ENCODE measurements at places on chromosomes 3 and 15. TPM values are rescaled to one million over a fixed set of nuclear protein-coding genes. Genes with fewer than 3 reads are reported as not detected.

GRCh38 chr15:57883701-57884100 is 177.2 kb downstream of the POLR2M start:
- ATAC-seq: no peak

DNA sequence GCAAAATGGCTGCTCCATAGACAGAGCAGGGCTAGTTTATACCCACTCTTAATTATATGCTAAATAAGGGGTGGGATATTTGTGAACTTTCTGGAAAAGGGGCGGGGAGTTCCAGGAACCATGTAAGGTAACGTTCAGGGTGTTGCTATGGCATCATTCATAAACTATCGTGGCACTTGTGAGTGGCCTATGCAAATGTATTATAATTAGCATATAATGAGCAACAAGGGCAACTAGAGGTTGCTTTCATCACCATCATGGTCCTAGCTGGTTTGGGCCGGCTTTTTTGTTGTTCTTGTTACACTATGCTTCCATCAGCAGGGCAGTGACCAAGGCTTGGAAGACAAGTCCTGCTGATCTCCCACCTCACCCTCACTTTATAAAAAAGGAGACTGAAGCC is 43.2 kb upstream of the FGD5 start:
- ATAC-seq: peak; percentile 71

DNA sequence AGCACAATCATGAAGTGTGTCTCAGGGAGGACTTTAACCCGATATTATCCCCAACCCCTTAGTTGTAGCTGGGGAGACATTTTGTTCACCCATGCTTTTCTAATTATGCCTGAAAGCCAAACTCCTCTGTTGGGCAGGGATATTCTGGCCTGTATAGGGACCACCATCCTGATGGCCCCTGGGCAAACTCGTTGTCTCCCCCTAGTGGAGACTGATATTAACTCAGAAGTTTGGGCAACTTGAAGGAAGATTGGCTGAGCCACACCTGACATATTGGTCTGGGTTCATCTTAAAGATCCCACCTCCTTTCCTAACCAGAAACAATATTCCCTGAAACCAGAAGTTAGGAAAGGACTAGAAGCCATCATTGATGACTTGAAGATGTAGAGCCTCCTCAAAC is 42.3 kb downstream of the TM4SF18 start:
- ATAC-seq: no peak

The GOLGA6L4 gene
- 7.8 TPM for total RNA-seq

- ATAC-seq: no peak
These were observed 646.5 kb downstream of the MCTP2 start for GRCh38 chr15:94877833-94878232.

DNA sequence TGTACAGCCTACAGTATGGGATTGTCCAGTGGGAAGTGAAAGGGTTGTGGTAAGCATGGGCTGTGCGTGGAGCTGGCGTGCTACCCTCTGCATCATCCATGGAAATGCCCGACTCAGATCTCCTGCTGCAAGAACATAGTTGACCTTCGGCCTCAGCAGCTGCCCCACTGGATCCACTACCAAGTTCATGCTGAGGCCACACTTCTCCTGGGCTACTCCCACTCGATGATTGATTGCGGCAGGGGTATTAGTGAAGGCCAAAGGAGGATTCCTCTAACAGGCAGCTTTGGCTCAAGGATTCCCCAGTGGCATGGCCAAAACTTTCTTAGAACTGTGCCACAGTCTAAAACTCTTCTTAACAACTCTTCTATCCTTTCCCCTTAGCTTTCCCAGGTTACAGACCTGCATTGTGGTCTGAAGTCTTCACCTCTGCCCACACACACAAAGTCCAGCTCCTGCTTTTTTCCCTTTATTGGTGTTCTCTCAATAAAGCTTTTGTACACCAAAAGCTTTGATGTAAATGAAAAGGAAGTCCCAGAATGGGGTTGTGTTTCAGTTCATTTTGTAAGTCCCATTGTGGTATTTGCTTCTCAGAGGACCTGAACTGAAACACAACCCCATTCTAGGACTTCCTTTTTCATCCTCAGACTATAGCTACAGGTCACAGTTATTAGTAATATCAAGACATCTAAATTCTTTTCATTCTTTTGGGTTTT is 4.9 kb upstream of the TBC1D5 start:
- ATAC-seq: no peak

- ATAC-seq: peak; percentile 68
These were observed 14.5 kb downstream of the HIGD2B start for GRCh38 chr15:72671525-72671924.

DNA sequence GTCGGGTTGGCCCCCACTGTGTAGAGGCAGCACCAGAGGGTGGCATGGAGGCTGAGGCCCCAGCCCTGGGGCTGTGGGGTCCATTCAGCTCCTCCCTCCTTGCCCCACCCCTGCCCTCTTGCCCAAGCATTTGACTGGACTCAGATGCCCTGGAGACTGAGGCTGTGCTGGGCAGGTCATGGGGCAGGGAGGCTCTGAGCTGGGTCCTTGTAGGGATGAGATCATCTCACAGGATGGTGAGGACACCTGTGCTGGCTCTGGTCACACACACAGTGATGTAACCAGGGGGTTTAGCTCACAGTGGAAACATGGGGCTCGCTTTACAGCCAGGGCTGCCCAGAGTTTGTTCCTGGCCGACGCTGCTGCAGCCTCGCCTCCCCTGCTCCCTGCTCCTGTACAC is 17.8 kb downstream of the ALPK3 start:
- peak; percentile 80 for ATAC-seq

The ZNF639 gene
- 36.0 TPM for total RNA-seq

DNA sequence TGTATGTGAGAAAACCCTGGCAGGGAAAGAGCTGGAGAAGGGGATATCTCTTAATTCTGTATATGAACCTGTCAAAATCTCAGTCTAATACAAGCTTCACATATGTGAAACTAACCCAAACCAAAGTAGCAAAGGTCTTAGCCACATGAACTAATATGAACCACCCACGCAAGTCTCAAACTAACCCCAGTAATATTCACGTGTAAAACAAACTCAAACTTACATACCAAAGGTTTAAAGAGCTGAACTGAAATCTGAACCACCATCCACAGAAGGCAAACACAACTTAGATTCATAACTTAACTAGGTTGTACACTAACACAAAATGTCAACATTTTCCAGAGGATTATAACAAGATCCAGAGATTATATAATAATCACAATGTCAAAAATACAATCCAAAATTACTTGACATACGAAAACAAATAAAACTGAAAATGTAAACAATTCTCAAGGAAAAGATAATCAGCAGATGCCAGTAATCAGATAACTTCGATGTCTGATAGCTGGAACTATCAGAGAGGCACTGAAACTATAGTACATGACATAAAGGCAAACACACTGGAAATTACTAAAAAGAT is 64.1 kb downstream of the VPS13C start:
- no peak for ATAC-seq

The KLF15 gene
- total RNA-seq: 4.5 TPM

- no peak for ATAC-seq
These were observed 511.1 kb upstream of the PROK2 start for GRCh38 chr3:72295962-72296450.

DNA sequence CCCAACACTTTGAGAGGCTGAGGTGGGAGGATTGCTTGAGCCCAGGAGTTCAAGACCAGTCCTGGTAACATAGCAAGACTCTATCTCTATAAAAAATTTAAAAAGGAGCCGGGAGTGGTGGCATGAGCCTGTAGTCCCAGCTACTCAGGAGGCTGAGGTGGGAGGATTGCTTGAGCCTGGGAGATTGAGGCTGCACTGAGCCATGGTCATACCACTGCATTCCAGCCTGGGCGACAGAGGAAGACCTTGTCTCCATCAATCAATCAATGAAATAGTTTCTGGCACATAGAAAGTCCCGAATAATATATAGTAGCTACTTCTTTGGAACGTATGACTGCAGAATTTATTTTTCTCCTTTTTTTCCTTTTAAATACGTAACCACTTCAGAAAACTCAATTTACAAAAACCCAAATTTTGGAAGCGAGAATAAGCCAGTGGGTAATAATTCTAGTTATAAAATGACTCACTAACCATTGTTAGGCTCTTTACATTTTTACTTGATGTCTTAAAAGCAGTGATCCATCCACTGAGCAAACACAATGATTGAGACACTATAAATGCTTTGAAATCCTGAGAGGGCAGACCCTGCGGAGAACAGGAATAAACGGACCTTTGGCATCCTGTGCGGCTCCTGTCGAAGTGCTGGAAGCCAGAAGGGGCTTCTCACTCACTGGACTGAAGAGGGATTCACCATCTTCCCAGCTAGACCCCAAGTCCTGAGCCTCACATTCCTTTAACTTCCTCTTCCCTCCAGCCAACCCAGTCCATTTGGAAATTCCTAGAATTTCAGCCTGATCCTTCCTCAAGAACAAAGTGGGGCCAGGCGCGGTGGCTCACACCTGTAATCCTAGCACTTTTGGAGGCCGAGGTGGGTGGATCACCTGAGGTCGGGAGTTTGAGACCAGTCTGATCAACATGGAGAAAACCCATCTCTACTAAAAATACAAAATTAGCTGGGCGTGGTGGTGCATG is 68.4 kb upstream of the MFGE8 start:
- ATAC-seq: no peak

DNA sequence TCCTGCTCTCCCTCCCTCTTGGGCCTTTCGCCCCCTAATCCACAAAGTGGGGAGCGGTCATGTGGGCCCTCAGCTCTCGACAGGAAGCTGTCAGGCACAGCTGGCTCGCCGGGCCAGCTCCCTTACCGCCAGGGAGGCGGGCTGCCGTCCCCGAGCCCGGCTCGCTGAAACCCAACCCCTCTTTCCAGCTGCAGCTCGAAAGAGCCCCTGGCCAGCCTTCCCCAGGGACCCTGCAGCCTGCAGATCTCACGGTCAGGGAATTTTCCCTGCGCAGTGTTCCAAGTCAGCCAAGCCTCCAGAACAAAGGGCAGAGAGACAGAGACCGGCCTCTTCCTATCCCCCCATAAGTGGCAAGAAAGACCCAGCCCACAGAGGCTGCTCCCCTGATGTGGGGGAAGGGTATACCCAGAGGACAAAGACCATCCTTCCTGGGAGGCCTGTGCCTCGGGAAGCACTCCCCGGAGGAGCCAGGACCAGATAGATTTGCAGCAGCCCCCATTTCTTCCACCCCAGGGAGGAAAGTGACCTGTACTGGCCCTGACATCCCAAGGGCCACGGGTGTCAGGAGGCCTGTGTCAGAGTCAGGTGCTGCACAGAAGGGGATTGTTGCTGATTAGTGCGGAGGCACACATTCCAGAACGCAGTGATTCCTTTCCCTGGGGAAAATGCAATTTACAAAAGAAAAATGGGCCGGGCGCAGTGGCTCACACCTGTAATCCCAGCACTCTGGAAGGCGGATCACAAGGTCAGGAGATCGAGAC is 32.6 kb downstream of the MAGEF1 start:
- peak; percentile 93 for ATAC-seq

DNA sequence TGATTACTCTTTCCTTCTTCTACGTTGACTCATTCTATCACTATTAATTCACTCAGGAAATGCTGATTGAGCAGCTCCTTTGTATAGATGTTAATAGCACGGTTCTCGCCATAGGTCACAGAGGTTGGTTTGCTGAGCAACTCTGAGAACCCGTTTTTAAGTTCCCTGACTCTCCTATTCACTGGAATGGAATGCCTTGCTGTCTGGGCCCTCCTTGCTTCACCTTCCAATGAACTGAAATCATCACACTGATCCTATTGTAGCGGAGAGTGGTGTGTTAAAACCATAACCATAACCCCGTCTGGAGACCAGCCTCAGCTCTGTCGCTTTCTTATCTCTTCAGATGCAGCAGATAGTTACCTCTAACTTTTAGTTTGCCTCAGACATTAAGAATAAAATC is 323.6 kb downstream of the GABRB3 start:
- ATAC-seq: no peak

DNA sequence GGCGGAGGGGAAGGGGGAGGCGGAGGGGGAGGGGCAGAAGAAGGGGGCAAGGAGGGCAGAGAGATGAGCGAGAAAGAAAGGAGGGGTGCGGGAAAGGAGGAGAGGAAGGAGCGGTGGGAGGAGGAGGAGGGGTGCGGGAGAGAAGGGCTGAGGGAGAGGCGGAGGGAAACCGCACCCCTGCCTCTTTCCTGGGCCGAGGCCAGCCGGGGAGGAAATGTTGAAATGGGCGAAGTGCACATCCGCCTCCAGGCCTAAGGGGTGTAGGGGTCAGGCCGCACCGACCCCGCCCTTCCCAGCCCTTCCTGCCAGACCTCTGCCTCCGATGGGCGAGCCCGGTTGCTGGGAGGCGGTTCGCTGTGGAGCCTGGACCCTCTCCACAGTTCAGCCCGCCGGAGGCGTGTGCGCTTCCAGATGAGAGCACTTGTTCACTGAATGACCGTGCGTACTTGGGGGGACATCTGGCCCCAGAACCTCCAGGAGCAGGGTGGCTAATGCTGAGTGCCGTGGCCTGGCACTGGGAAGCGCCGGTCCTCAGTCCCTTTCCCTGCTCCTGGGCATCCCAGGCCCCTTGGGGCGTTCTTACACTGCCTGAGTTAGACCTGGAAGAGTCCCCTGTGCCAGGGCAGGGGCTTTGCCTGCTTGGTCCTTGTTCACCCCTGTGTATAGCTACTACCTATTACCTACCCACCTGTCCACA is 110.3 kb upstream of the KLF13 start:
- peak; percentile 62 for ATAC-seq

GRCh38 chr3:46393011-46393410 is 13.9 kb downstream of the CCR5AS start:
- no peak for ATAC-seq

- no peak for ATAC-seq
These were observed 16.3 kb downstream of the MORF4L1 start for GRCh38 chr15:78889000-78889399.

The LRRC34 gene
- total RNA-seq: 5.3 TPM

The FAM107A gene
- total RNA-seq: 0.27 TPM

The EPHB3 gene
- 2.3 TPM for total RNA-seq

GRCh38 chr15:93974804-93975481 is 256.4 kb upstream of the MCTP2 start:
- peak; percentile 56 for ATAC-seq

GRCh38 chr3:169286992-169287391 is 376.5 kb downstream of the MECOM start:
- no peak for ATAC-seq

GRCh38 chr15:28885630-28886430 is at the start of gene APBA2:
Gene APBA2, plus strand, starts transcription at chr15:28885974. Its CDS starts 167,911 bp downstream, at chr15:29053885.
- peak; percentile 87 for ATAC-seq

DNA sequence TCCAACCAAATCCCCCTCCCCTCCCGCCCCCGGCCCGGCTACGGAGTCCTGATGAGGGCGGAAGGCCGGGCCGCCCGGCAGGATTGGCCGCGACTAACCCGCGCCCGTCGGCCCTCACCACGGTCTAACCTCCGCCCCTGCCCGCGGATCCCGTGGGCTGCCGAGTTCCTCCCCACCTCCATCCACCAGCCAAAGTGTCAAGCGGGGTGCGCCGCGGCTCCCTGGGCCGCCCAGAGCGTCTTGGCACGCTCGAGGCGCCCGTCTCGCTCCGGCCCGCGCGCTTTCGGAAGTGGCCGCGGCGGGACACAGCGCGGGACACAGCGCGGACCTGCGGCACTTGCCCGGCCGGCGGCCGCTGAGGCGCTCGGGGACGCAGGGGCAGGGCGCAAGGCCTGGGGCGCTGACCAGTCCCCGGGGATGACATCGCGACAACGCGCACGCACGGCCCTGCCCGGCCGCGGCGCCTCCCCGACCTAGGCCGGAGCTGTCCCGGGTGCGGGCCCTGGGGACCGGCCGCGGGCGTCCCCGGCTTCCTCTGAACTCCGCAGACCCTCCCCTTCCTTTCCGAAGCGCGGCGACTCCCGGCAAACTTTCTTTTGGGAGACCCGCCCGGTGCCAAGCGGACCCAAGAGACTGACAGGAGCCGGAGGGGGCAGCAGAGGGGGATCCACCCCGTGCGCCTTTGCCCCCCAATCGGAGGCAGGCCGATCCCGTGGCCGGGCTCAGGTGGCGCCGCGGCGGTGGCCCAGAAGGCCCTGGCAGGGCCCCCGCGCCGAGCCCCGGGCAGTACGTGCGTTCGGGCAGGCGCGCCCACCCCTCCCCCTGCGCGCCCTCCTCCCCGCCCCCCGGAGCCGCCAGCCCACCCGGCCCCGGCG is 112.8 kb upstream of the ICE2 start:
- ATAC-seq: peak; percentile 80

The FOXL2 gene
- total RNA-seq: 0.22 TPM

All from motor neuron (in vitro differentiated cells).